ENCODE measurements at places on chromosomes 6 and 20. TPM values are rescaled to one million over a fixed set of nuclear protein-coding genes. Genes with fewer than 3 reads are reported as not detected.

DNA sequence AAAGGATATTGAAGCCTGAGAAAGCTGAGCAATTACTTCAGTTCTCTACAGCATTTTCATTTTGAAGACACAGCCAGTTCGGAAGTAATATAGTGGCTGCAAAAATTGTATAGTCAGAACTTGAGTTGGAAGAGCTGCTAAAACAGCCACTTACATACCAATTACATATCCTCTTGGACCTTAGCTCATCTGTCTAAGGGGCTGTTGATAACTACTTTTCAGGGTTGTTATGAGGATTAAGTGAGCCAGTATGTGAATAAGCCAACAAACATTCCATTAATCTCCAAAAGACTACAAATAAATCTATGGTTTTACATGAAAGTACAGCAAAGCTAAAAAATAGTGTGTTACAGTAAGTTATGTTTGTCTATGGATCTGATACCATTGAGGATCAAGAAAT is 59.7 kb downstream of the TMEM200A start:
- no peak for ATAC-seq

The CRISP2 gene
- total RNA-seq, result not detected

The NRM gene
- total RNA-seq, result 12.7 TPM

- ATAC-seq, result no peak
These were observed 50.2 kb downstream of the NCOA3 start for GRCh38 chr20:47551841-47552240.

DNA sequence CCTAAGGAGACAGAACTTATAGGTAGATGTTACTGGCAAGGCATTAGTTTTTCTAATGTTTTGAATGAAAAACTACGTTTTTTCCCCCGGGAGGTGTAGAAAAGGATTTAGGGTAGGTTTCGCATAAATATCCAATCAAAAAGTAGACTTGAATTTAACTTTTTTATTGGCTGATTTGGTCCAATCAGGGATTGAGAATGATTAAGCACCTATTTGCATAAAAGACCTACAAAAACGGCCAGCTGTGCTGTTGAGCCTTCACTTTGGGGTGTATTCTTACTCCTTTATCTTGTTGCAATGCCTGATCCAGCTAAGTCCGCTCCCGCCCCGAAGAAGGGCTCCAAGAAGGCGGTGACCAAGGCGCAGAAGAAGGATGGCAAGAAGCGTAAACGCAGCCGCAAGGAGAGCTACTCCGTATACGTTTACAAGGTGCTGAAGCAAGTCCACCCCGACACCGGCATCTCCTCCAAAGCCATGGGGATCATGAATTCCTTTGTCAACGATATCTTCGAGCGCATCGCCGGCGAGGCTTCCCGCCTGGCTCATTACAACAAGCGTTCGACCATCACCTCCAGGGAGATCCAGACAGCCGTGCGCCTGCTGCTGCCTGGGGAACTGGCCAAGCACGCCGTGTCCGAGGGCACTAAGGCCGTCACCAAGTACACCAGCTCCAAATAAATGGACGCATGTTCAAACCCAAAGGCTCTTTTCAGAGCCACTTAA is 113.5 kb upstream of the BTN3A2 start:
- peak; percentile 70 for ATAC-seq

GRCh38 chr20:31987744-31988143 is 19.8 kb downstream of the XKR7 start:
- peak; percentile 13 for ATAC-seq

- ATAC-seq, result peak; percentile 26
These were observed 381.5 kb downstream of the TFAP2A start for GRCh38 chr6:10033223-10033829.

The MAP3K7 gene
- total RNA-seq, result 14.4 TPM

GRCh38 chr6:164167873-164168405 is 753.4 kb downstream of the QKI start:
- ATAC-seq, result no peak

GRCh38 chr6:18340781-18341551 is 46.2 kb upstream of the RNF144B start:
- ATAC-seq, result peak; percentile 77

GRCh38 chr6:53216301-53216700 is 67.7 kb upstream of the GCM1 start:
- no peak for ATAC-seq

GRCh38 chr6:105369145-105369544 is 33.7 kb downstream of the PREP start:
- ATAC-seq, result no peak

The CGA gene
- not detected for total RNA-seq

- no peak for ATAC-seq
These were observed 155.3 kb downstream of the ZMYND8 start for GRCh38 chr20:47201074-47201730.

DNA sequence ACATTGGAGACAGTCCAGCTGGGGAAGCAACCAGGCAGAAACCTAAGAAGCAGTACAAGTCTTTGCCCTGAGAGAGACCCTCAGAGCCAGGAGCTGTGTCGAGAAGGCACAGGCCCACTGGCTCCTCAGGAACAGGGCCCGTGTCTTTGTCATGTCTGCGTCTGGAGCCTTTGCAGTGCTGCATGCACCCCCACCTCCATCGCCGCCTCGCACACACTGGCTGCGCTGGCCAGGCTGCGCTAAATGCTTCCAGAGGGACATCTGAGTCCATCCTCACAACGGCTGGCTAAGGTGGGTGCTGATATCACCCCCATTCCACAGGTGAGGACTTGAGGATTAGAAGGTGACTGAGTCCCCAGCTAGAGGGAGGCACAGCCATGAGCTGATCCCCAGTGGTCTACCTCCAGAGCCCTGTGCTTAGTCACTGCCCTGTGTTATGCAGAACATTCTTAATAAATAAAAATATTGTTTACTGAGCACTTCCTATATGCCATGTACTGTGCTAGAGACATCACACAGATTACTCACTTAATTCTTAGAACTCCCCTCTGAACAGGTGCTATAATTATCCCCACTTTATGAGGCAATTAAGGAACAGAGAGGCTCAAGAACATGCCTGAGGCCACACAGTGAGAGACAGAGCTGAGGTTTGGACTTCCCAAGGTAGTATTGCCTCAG is 27.6 kb downstream of the GABRR2 start:
- ATAC-seq, result no peak

GRCh38 chr6:145823328-145823944 is 8.8 kb upstream of the FBXO30 start:
- ATAC-seq, result no peak

GRCh38 chr20:50408526-50409364 is 101.4 kb upstream of the PTPN1 start:
- no peak for ATAC-seq

- no peak for ATAC-seq
These were observed 155.5 kb downstream of the ESR1 start for GRCh38 chr6:151963001-151963400.

DNA sequence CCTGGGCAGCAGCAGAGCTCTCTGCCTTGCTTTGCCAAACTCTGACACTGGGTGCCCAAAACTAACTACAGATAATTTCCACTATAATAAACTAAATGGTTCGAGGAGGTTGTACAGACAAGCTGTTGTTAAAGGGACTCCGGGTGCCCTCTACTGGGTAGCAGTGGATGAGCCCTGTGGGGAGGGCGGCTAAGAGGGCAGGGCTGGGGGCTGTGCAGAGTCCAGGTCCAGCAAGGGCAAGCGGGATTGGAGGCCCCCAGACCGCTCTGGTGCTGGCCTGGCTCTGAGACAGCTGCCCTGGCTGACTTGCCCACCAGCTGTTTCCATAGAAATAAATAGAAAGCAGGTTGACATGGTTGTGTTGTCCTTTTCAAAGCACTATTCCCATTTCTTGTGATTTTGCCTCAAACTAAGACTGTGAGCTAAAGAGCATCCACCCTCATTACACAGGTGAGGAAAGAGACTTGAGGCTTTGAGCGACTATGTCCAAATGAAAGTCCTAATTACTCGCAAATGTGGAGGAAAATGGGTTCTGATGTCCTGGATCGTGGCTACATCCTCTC is 167.6 kb upstream of the CST7 start:
- ATAC-seq, result peak; percentile 43

GRCh38 chr20:10047427-10047826 is 12.6 kb downstream of the ANKEF1 start:
- ATAC-seq, result no peak

DNA sequence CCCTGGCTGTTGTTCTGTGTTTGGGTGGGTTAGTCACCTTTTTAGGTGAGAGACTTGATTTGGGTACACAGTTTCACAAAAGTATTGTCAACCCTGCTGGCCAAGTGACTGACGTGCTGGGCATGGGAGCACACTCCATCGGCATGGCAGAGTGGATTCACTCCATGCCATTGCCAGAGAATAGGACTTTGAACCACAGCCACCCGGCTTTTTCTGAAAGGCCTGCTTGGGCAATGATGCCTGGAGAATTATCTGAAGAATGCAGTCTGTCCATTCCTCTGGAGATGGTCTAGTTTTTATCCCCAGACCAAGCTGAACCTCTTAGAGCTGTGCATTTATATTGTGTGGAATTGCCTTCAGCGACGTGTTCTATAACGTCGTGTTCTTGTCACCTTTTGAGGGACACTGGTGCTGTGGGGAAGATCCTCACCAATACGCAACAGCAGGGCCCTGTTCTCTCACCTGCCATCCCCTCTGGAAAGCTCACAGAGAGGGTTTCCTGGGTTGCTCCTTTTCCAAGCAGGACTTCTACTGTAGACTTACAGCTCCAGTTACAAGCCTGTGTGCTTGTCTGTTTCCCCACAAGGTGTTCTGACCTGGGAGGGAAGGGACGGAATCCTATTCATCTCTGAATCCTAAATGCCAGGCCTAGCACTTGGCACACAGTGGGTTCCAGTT is 183.4 kb upstream of the AKAP12 start:
- no peak for ATAC-seq

GRCh38 chr6:14379568-14379967 is 262.0 kb downstream of the CD83 start:
- ATAC-seq, result no peak

- ATAC-seq, result peak; percentile 77
These were observed 5.1 kb downstream of the DEF6 start for GRCh38 chr6:35302604-35303241.

DNA sequence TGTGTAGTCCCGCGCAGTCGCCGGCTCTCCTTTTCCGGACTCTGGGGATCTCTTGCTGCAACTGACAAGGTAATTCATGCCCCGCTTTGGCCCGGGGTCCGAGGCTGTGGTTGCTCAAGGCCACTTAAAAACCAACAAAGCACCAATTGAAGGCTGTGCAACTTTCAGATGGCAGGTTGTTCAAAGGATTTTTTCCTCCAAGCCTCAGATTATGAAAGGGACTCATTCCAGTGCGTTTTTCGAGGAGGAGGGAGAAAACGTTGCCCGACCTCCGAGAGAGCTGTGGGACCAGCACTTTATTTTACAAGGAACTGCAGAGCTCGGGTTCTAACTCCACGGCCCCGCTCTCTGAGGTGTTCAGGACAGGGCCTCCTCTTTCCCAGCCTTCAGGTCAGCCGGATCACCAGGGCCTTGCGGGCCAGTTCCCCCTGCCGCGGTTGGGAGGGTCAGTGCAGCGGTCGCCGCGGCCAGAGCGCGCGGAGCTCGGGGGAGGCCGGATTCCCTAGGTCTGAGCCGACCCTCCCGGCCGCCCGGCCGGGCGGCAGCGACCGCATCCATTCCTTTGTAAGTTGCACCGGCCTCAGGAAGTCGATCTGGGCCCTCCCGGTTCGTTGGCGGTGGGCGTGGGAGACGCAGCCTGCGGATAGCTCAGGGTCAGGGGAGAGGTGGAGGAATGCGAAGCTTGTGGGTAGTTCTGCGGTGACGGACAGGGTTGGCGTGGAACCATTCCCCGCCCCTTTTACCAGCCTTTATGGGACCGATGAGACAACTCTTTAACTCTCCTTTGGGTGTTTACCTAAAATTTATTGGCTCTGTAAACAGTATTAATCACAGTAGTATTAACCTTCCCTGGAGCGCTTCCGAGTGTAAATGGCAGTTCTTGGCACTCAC is 1.6 kb downstream of the UTRN start:
- ATAC-seq, result peak; percentile 69

The C2 gene
- 2.9 TPM for total RNA-seq

- no peak for ATAC-seq
These were observed 52.8 kb downstream of the NPEPL1 start for GRCh38 chr20:58745391-58745790.

GRCh38 chr6:42159431-42160024 is 13.6 kb upstream of the GUCA1A start:
- peak; percentile 66 for ATAC-seq

DNA sequence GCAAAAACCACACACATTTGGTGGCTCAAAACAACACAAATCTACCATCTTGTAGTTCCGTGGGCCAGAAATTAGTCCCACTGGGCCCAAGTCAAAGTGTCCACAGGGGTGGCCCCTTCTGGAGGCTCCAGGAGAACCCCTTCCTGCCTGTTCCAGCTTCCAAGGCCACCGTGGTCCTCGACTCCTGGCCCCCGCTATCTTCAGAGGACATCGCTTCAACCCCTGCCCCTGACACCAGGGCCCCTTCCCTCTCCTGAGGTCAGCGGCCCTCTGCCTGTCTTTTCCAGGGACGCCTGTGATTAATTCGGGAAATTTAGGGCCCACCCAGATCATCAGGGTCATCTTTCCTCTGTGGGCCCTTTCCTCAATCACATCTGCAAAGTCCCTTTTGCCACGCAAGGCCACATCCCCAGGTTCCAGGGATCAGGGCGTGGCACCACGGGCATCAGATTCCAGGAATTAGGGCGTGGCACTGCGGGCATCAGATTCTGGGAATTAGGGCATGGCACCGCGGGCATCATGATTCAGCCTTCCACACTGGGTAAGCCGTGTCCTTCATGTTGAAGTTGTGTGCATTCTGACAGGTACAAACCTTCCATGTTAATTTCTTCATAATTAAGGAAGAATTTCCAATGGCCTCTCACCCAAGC is 59.9 kb upstream of the SMOC2 start:
- ATAC-seq, result no peak

- ATAC-seq, result no peak
These were observed 1.3 kb downstream of the ASF1A start for GRCh38 chr6:118895261-118895560.

- no peak for ATAC-seq
These were observed 163.2 kb upstream of the GGTLC1 start for GRCh38 chr20:24151621-24152294.

The GTSF1L gene
- total RNA-seq, result not detected

The OTOR gene
- total RNA-seq, result not detected

DNA sequence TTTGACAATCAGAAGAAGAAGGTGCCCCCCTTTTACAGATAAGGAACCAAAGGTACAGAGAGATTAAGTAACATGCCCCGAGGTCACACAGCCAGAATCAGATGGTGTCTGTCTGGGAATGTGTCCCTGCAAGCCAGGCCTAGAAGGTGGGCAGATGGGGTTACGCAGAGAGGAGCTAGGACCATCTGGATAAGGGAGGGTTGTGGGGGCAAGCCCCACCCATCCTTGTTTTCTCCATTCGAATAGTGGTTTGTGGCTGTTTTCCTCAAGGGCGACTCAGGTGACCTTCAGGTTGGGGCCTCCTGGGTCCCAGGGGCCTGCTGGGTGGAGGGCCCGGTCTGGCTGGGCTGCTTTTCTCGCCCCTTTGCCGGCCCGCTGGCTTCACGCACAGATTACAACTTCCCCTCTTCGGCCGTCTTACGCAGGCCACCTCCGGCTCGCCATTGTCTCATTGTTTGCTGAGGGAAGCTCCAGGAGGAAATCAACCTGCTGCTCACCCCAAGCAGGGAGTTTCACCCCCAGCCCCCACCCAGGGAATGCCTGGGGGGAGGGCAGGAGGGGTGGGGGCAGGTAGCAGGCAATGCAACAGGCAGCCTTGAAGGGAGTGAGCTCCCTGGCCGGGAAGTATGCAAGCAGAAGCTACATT is 30.8 kb upstream of the CSNK2A1 start:
- no peak for ATAC-seq

All from esophagus mucosa (tissue), 1 donor.